ENCODE measurements at places on chromosomes 13 and 19. TPM values are rescaled to one million over a fixed set of nuclear protein-coding genes. Genes with fewer than 3 reads are reported as not detected.

GRCh38 chr19:4185413-4186086 is 3.1 kb downstream of the ANKRD24 start:
- H3K36me3 ChIP-seq = no peaks in the 10 kb centered on the region
- no peaks in the 10 kb centered on the region for H3K27me3 ChIP-seq
- H3K27ac ChIP-seq = no peak overlapping the region
- no peak for DNase-seq
- H3K4me1 ChIP-seq = peaks cover 21% of the 10 kb centered on the region

GRCh38 chr19:14021474-14021873 is 6.5 kb upstream of the RLN3 start:
- H3K27me3 ChIP-seq = no peaks in the 10 kb centered on the region
- DNase-seq = no peak
- H3K4me1 ChIP-seq = peaks cover 22% of the 10 kb centered on the region
- H3K36me3 ChIP-seq = no peaks in the 10 kb centered on the region

Gene RXFP2
- total RNA-seq = not detected

Gene ZNF700
- 10.9 TPM for total RNA-seq

GRCh38 chr13:29888306-29888705 is 37.9 kb upstream of the UBL3 start:
- DNase-seq = no peak
- H3K4me3 ChIP-seq = no peak overlapping the region
- no peaks in the 10 kb centered on the region for H3K27me3 ChIP-seq

DNA sequence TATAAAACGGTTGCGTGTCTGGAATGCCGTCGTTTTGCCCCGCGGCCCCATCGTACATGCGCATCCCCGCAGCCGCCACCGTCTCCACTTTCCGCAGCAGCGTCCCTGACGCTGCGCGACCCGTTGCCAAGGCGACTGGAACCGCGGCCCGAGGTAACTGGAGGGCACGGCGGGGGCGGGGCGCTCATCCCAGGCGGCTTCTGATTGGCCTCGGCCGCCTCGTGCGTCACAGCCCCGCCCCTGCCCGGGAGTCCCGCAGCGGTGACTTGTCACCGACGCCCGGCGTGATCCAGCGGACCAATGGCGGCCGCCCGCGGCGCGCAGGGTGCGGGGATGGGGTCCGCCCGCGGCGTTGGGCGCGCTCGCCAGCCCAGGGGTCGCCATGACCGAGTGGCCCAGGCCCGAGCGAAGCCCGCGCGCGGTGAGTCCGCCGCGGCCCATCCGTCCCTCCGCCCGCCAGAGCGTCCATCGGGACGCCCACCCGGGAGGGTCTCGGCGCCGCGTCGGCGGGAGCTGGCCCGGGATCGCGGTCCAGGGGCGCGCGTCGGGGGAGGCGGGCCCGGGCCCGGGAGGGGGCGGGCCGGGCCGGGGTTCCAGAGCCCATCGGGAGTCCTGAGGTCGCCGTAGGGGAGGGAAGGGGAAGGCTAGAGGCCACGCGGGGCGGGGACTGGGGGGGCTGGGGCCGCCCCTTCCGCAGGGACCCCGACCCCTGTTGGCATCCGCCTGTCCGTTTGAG is at the start of gene ZSCAN1:
Gene ZSCAN1 (plus strand): TSS at position 285 of the 736 bp plus-strand sequence. CDS start 3,812 bp downstream, outside the sequence.
- no peaks in the 10 kb centered on the region for H3K36me3 ChIP-seq
- H3K4me1 ChIP-seq = no peaks in the 10 kb centered on the region
- H3K4me3 ChIP-seq = peak within 1 kb of the TSS; percentile 26
- no peak within 1 kb of the TSS for H3K27ac ChIP-seq

DNA sequence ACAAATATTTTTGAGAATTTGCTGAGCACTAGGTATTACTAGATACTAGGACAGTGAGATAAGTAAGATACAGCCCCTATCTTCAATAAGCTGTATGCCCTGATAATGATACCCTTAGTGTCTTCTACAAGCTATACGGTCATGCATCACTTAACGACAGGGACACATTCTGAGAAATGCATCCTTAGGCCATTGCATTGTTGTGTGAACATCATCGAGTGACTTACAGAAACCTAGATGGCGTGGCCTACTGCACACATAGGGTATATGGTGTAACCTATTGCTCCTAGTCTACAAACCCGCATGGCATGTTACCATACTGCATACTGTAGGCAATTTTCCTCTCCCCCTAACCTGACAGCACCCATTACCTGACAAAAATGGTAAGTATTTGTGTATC is 64.9 kb downstream of the LRCH1 start:
- no peak overlapping the region for H3K27ac ChIP-seq
- H3K36me3 ChIP-seq = no peaks in the 10 kb centered on the region
- no peaks in the 10 kb centered on the region for H3K27me3 ChIP-seq
- H3K4me3 ChIP-seq = no peak overlapping the region
- H3K4me1 ChIP-seq = peaks cover 50% of the 10 kb centered on the region
- DNase-seq = no peak

Gene ZSCAN4
- total RNA-seq = not detected

Measured in upper lobe of right lung (tissue), 1 donor.